Smooth muscle cell of the brain vasculature (primary cell): ENCODE measurements at places on chromosomes 4 and X.

DNA sequence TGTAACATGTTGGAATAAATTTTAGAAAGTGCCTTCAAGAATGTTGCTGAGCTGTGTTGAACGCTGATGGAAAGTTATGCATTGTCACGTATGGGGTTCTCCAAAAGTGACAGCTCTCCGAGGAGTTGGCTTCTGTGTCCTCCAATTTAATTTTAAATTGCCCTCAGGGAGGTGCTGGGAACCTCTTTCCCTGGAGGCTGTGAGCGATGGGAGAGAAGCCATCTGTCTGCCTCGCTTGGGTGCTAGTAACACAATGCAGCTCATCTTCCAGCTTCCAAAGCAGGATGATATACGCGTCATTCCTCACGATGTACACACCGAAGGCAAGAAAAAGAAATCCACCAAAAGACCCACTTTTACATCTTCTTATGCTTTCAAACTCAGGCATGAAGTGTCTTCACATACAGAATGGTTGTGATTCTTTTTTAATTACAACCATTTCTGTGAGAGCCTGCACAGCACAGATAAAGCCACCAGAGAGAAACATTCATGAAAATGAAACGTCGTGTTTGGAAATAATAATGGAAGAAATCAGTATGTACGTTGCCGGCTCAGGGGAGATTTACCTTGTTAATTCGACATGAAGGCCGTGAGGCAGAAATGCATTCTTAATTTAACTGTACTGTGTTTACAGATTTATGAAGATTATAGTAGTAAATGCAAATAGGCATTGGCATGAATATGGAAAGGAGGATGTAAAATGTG, 218.9 kb downstream of the ASMT start:
- DNase-seq, result no peak

GRCh38 chr4:25439918-25440477, 62.9 kb downstream of the ANAPC4 start:
- DNase-seq, result peak; percentile 43

DNA sequence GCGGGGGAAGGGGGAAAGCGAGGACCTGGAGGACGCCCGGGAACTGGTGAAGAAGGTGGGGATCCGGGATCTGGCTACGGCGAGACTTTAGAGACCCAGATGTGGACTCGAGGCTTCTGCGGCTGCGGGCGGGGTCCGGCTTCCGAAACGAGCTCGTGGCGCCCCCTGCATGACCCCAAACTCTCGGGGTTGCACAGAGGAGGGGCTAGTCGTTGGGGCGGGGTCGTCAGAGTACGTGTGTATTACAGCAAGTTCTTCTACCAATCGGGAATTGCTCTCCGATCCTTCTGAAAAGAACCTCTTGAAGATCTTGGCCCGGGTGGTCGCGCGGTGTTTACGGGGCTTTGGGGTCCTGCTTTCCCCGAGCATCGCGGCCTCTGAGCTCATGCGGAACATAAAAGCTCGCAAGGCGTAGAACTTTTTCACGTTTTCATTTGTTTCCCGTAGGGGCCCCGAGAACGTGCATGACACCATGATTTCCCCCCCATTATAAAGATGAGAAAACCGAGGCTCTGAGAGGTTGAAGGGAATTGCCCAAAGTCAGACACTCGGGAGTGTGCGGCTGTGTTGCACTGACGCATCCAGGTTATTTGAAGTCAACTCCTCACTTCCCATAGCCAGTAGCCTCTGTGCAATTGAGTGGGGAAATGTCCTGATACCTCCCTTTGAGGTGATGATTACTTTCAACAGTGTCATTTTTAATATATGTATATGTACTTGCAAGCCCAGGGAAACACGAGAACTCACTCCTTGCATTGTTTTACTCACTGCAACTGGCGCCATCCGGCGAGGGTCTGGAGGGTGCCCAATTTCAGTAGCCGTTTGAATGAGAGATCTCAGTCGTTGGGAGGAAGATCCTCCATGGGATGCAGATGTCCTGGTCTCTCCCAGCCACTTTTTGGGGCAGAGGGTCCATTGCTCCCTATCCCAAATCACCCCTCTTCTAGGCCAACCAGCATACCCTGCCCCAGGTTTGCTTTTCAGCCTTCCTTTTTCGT, at the start of gene BEND4:
BEND4 (minus strand) TSS at position 149 of the 998 bp plus-strand sequence. CDS start 512 bp downstream, outside the sequence.
- no peak for DNase-seq

DNA sequence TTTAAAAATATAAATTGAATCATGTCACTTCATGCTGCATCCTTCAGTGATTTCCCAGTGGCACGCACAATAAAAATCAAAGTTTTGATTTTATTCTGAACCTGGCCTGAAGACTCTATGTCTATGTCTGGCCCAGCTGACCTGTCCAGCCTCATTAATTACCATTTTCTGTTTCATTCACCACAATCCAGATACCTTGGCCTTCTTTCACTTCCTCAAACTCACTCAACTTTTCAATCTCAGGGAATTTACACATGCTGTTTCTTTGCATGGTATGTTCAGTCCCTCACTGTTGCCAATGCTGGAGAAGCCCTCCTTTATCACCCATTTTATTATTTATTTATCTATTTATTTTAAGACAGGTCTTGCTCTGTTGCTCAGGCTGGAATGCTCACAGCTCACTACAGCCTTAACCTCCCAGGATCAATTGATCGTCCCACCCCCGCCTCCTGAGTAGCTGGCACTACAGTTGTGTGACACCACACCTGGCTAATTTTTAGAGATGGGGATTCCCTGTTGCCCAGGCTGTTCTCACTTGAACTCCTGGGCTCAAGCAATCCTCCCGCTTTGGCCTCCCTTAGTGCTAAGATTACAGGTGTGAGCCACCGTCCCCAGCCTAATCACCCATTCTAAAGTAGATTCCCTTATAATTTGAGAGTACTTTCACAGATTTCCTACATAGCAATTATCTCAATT, 43.1 kb downstream of the ZGRF1 start:
- DNase-seq, result no peak

DNA sequence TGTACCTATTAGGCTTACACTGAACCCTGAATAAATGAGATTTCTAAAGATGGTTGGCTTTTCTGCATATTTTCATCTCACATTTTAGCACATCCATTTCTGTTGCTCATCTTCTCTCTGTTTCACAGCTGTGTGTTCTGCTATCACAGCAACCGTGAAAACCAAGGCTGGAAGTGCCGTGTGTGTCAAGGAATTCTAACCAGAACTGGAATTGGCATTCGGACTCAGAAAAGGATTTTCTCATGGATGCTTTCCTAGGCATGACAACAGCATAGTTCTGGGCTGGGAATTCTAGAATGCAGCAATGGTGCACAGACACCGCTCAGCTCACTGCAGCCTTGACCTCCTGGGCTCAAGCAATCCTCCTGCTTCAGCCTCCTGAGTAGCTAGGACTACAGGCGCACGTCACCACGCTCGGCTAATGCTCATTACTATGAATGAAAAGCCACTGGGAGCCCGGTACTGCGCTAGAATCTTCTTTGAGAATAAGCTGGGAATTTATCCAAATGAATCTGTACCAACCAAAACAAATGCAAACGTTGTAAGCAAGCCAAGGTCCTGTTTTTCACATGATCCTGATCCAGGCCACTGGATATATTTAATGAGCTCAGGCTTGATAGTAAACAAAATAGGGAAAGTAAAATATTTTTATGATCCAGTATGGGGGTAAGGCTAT, 105.2 kb downstream of the RBM47 start:
- DNase-seq, result no peak

DNA sequence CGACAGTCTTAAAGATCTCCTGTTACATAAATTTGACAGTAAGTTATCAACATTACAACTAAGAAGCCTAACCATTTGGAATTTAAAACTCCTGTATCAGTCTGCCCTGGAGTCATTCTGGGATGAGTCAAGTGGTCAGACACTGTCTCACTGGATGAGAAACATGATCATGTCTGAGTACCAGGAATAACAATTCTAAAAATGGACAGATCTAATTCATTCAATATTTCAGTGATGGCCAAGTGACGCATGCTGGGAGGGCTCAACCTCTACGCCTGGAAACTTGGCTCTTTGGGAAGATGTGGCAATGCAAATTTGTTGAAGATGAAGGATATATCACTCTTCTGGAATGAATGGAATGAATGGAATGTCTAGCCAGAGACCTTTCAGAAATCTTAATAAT, 1427.2 kb downstream of the STIM2 start:
- peak; percentile 37 for DNase-seq

DNA sequence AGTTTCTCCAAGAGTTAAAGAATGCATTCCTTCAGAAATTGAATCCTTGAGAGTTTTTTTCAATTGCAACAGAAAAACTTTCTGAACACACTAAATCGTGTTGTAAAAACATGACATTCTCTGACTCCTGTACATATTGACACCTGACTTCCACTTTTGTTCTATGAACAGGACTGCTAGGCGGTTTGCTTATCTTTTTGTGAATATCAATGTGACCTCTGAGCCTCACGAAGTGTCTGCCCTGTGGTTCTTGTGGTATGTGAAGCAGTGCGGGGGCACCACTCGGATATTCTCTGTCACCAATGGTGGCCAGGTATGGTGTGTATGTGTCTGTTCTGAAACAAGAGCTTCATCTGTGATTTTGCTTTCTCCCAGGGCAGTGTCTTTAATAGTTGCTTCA, 71.9 kb downstream of the MAOA start:
- no peak for DNase-seq

- DNase-seq, result no peak
These were observed 787 bp upstream of the TMSB15A start for GRCh38 chrX:102517326-102517725.
